Fibroblast of pulmonary artery (primary cell): ENCODE measurements at places on chromosomes 3 and 15.

GRCh38 chr3:82001276-82001923 lies 240.0 kb upstream of the GBE1 start:
- no peak for DNase-seq

DNA sequence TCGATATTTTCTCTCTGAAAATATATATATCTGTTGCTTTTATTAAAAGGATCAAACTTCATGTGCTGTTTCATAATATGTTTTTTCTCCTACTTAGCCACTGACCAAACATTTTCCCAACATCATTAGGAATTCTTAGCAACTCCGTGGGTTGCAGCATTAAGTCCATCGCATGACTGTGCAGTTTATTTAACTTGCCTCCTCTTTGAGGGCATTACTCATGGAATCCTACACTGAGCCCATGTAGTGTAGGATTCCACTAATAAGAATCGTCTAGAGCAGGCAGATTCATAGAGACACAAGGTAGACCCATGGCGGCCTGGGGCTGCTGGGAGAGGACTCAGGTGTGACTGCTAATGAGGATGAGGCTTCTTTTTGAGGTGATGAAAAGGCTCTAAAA lies 49.3 kb downstream of the CMTM6 start:
- peak; percentile 34 for DNase-seq

- DNase-seq: no peak
Measured at GRCh38 chr3:35594739-35595138, 44.6 kb upstream of the ARPP21 start.

GRCh38 chr3:119524931-119525662 lies 26.8 kb downstream of the TIMMDC1 start:
- DNase-seq: peak; percentile 47

GRCh38 chr15:39721893-39722292 lies 60.7 kb downstream of the FSIP1 start:
- no peak for DNase-seq

DNA sequence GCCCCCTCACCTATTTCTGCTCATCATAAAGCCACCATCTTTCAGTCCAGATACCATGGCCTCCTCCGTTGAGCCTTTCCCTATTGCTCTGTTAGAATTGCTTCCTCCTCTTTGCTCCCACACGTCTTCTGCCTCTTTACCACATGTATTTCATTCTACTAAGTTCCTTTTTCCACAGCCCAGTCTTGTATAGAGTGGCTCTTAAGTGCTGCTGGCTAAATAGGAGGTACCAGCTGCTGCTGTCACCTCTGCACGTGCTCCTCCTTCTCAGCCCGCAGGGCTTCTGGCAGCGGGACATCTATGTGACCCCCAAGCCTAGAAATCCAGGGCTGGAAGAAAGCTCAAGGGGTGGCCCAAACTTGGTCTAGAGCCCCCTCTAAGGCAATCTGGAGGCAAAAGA lies 38.8 kb upstream of the PLXND1 start:
- no peak for DNase-seq

DNA sequence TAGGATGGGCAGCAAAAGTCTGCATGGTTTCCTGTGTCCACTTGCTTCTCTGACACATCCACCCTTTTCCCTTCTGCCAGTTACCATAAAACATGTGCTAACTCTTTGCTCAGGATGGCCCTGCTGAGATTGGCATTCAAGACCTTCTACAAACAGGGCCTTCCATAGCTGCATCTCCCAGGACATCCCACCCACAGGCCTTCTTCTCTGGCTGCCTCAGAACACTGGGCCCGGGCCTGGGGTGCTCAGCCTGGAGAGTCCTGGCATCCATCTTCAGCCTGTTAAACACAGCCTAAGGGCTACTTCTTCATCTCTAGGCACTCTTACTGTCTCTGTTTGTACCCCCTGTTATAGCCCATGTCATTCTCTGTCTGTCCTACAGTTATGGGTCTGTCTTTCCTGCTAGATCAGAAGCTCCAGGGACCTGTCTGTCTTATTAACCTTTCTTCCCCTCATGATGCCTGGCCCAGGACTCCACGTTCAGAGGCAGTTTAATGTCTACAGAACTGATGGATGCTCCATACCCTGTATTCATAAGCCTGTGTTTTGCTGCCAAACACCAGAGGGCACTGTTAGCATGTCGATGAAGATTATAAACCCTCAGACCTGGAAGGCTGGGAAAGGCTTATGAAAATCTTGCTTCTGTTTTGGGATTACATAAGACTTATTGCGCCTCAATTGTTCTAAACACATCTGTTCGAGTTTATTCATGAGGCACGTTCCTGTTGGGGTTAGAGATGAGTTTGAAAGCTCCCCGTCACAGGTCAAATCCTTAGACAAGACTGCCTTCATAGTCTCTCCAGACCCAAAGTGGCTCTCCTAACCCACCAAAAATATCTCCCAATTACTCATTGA lies 16.5 kb downstream of the SEMA3G start:
- peak; percentile 91 for DNase-seq

DNA sequence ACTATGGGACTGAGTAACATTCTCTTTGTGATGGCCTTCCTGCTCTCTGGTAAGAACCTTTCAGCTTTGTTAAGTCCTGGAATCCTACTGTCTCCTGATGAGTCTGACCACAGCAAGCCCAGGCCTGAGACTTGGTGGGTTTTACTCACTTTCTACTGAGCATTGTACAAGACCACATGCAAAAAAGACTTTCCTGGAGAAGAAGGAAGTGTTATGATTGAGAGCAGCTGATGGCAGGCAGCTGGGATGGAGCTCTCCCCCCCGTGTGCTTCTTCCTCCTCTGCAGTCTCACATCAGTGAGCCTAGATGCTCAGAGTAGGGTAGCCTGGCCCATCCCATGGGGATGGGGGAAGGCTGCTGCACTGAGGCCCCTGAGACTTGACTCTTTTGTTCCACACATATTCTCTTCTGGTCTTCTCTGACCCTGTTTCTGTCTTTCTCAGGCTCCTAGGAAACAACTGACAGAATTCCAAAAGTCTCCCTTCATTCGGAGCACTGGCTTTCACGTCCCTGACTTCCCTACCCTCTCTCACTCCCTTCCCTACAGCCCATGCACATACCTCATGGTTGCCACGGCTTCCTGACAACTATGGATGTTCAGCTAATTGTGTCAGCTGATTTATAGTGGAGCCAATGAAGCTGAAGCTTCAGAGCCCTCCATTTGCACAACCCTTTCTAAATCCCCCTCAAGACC lies 36.6 kb downstream of the CD86 start:
- DNase-seq: no peak

GRCh38 chr15:66269326-66270090 lies 16.0 kb upstream of the MEGF11 start:
- peak; percentile 63 for DNase-seq

DNA sequence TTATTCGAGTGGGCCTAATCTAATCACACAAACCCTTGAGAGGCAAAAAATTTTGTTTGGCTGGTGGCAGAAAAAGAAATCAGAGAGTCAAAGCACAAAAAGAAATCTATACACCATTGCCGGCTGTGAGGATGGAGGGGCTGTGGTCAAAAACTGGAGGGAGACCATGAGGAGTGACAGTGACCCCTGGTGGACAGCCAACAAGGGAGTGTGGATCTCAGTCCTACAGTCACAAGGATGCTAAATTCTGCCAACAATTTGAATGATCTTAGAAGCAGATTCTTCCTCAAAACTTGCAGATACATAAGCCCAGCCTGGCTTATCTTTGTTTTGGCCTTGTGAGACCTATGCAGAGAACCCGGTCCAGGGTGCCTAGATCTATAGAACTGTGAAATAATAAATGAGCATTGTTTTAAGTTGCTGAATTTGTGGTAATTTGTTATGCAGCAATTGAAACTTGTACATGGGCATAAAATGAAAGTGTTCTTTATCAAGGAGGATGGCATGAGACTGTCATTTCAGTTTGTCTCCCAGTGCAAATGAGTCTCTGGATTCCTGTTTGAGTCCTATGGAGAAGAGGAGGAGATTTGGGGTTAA lies 103.0 kb upstream of the ARHGEF26 start:
- DNase-seq: peak; percentile 47

DNA sequence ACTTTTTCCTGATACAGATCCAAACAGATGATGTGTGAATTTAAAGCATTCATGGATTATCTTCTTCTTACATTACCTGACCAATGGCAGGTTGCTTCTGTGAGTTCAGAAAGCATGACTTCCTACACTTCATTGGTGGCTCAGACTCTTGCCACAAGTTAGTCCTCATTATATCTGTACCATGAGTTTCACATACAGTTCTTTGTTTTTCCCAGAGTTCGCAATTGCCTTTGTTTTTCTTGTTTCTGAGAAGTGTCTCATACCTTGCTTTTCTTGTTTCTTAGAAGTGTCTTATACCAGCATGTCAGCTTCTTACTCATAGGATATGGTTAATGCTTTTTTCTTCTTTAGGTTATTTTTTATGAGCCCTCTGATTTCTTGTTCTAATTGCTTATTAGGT lies 133.8 kb upstream of the TLE3 start:
- no peak for DNase-seq

- peak; percentile 40 for DNase-seq
Measured at GRCh38 chr3:15284121-15284889, 48.1 kb downstream of the SH3BP5 start.

GRCh38 chr15:39553947-39554693 lies 26.8 kb upstream of the THBS1 start:
- DNase-seq: no peak

GRCh38 chr3:23490459-23490858 lies 287.3 kb downstream of the UBE2E2 start:
- DNase-seq: peak; percentile 73

GRCh38 chr15:69540622-69541021 lies 88.0 kb downstream of the RPLP1 start:
- no peak for DNase-seq

GRCh38 chr3:186365202-186365974 lies 3.4 kb upstream of the DGKG start:
- no peak for DNase-seq

DNA sequence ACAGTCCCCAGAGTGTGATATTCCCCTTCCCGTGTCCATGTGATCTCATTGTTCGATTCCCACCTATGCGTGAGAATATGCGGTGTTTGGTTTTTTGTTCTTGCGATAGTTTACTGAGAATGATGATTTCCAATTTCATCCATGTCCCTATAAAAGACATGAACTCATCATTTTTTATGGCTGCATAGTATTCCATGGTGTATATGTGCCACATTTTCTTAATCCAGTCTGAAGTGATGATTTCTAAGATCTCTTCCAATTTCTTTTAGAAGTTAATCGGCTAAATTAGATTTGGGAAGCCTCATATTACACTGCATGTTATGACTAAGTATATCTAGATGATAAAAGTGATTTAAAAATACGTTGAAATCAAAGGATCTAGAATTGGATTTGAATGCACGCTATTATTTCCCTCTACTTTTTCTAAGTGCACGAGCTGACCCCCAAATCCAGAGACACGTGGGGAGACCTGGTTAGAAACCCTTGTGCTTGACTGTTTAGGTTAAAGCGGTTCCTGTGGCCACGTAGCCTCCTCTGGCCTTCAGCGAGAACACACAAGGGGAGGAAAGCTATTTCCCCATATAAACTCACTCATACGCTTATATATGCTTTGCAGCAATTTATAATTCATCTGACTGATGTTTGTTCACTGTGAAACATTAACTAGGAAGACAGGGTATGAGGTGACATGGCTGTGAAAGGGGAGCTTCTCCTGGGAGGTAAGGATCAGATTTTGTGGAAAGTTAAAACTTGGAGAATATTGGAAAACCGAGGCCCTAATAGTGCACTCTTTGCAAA lies 243.8 kb downstream of the PDZRN3 start:
- no peak for DNase-seq

GRCh38 chr3:13459605-13460340 lies 20.3 kb upstream of the HDAC11 start:
- DNase-seq: no peak

- no peak for DNase-seq
Measured at GRCh38 chr3:62363275-62363674, 10.1 kb downstream of the FEZF2 start.

- DNase-seq: no peak
Measured at GRCh38 chr3:185062191-185062590, 90.7 kb downstream of the C3orf70 start.

DNA sequence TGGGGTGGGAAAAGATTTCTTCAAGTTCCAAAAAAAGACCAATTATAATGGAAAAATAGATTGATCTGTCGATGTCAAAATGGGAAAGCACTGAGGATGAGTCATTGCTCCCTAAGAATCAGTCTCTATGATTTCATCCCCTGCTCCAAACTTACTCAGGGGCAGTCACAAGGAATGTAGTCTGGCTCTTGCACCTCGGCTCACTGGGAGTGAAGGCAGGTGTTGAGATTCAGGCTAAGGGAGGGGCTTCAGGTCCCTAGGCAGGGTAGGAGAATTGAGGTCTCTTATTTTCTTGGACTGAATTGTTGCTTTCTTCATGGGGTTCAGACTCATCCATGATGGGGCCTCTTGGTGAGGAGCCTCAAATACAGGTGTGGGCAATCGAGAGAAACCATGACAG lies 14.2 kb downstream of the ESYT3 start:
- DNase-seq: no peak

- no peak for DNase-seq
Measured at GRCh38 chr3:196976941-196977340, 8.3 kb upstream of the PIGZ start.

- no peak for DNase-seq
Measured at GRCh38 chr3:174417573-174417972, 441.6 kb upstream of the NAALADL2 start.

GRCh38 chr15:70562906-70563305 lies 200.5 kb downstream of the UACA start:
- no peak for DNase-seq

GRCh38 chr3:45002720-45003119 lies 23.4 kb upstream of the CLEC3B start:
- no peak for DNase-seq

- no peak for DNase-seq
Measured at GRCh38 chr3:133699467-133699866, 37.7 kb upstream of the TOPBP1 start.

- DNase-seq: peak; percentile 48
Measured at GRCh38 chr3:23991683-23992628, 46.9 kb downstream of the NR1D2 start.

GRCh38 chr15:48300038-48300437 lies 31.2 kb upstream of the DUT start:
- no peak for DNase-seq

DNA sequence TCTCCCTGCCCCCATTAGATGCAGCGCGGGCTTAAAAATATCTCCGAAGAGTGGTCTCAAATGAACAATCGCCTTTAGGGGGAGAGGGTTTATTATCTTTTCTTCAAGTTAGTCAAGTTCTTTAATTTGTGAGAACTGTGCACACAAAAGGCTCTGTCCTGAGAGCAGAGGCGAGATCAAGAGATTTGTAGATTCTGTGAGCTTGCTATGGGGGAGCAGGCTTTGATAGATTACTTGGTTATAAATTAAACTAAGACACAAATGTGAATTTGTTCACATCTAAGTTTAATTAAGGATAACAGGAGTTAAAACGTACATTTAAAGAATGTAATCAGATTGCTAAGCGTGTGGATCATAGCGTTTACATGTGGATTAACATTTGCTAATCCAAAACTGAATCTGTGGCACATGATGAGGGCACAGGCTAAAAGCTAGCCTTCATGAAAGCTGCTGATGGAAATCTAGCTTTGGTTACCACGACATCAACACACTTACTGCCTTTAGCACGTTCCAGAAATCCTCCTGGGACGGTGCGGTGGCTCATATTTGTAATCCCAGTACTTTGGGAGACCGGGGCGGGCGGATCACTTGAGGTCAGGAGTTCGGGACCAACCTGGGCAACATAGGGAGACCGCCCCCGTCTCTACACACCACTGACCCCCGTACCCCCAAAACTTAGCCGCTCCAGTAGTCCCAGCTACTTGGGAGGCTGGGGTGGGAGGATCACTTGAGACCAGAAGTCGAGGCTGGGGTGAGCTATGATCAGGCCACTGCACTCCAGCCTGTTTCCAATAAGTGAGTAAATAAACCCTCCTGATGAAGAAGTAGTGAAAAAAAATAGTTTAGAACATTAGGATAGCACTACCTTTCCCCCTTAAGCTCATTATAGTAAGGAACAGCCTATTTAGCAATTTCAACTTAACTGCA lies 1.0 kb upstream of the PRTG start:
- no peak for DNase-seq
